ENCODE measurements at places on chromosomes 2 and 18.

GRCh38 chr2:122105877-122106206 is 350.4 kb downstream of the TSN start:
- no peak for DNase-seq

GRCh38 chr2:105765415-105766299 is 20.9 kb downstream of the NCK2 start:
- DNase-seq, result no peak

DNA sequence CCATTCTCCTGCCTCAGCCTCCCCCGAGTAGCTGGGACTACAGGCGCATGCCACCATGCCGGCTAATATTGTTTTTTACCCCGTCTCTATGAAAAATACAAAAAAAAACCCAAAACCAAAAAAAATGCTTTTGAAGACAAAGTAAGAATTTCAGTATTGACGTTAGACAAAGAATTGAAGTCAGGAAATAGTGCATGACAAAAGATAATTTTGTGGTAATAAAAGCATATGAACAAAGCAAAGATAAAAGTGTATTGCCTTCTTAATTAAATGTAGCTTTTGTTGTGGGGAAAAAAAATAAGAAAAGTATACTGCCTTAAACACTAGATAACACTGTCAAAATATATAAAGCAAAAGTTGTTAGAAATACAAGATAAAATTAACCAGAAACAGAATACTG is 86.8 kb downstream of the ANKRD12 start:
- no peak for DNase-seq

GRCh38 chr2:1660656-1661640 is 83.4 kb downstream of the PXDN start:
- no peak for DNase-seq

DNA sequence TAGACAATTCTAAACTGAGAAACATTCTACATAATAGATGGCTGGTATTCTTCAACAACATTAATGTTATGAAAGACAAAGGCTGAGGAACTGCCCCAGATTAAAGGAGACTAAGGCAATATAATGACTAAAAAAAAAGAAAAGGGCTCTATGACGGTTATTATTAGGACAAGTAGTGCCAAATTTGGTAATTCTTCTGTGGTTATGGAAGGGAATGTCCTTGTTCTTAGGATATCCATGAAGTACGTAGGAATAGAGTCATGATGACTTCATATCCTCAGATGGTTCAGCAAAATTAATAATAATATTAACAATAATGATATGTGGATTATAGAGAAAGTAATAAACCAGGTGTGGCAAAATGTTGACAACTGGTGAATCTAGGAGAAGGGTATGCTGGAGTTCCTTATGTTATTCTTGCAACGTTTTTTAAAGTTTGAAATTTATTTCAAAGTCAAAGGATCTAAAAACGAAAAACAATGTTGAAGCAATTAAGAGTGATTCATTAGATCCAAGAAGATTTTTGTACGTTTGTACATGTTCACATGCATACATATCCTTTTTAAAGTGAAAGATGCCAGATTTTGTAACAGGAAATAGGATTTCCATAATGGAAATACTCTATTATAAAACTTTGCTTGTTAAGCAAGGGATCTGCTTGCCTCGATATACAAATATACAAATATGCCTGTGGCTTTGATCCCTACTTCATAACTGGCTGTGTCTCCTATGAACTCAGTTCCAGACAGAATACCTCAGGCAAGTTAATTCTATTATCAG is 27.7 kb upstream of the STRN start:
- DNase-seq, result no peak

- DNase-seq, result no peak
These were observed 30.7 kb downstream of the AMER3 start for GRCh38 chr2:130786076-130786475.

DNA sequence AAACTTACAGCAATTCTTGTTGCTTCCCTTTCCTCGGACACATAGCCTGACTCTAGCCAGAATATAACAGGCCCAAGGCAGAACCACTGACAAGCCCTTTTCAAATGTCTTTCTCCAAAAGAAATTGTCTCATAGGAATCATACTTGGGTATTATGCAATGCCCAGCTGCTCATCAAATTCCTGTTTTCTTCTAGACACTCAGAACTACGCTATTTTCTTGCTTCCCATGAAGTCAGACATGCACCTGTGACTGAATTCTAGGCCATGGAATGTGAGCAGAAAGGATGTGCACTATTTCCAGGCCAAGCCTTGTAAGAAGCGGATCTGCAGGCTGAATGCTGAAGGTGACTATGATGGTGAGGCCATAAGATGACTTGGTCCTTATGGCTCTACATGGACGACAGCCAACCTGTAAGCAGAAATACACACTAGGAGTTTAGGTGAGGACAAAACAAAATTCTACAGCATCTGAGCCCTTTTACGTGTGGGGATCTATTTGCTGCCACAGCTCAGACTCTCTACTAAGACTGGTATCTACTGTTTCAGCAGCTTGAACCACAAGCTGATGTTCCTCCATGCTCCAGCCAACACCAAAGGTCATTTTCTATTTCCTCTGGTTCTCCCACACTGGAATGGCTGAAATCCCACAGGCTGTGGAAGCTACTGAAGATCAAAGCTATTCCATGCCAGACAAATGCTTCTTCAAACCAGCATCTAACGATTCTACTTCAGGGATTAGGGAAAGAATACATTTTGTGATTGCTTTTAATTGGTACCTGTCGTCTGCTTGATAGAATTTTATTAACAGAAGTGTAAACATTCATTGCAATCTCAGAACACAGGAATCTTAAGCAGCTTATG is 378.7 kb downstream of the RBM43 start:
- no peak for DNase-seq

DNA sequence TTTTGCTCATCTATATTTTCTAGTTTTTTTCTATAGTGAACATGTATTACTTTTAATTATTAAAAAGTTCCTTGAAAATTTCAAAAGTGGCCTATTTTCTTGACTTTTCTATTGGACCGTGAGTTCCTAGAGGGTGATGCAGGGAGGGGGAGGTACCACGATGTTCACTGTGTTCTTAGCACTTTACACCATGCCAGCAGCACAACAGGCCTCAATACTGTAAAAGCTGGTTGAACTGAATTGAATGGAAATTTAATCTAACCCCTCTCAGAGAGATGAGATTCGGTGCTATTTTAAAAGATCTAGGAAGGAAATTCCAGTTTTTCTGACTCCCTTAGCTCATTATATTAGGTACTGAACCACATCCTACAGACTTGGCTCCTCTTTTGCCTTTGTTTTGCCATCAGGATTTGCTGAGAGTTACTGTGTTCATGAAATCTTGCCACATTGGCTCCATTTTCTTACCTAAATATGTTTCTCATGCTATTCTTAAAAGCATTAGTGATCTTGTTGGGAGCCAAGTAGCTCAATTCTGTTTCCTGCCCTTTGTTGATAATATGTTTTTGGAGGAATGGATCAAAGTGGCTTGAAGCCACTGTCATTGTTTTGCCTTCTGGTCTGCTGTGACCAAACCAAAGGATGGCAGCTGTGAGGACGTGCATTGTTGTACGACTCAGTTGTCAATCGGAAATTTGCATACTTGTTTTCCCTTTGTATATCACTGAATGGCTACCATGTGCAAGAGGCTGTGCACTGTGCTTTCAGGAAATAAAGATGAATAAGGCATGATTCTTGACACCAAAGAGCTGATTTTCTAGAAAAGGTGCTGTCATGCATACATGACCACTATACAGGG is 25.3 kb downstream of the MYO1B start:
- no peak for DNase-seq

DNA sequence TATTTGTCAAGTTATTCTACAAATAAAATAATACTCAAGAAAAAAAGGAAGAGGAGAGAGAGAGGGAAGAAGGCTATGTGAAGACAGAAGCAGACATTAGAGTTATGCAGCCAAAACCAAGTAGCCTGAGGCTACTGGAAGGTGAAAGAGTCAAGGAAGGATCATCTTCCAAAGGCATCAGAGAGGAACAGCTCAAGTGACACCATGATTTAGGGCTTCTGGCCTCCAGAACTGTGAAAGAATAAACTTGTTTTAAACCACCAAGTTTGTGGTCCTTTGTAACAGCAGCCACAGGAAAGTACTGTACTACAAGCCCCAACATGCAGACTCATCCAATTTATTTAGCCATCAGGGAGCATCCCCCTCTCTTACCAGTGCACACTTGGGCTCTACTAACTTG is 788.5 kb upstream of the LRRTM1 start:
- DNase-seq, result no peak

DNA sequence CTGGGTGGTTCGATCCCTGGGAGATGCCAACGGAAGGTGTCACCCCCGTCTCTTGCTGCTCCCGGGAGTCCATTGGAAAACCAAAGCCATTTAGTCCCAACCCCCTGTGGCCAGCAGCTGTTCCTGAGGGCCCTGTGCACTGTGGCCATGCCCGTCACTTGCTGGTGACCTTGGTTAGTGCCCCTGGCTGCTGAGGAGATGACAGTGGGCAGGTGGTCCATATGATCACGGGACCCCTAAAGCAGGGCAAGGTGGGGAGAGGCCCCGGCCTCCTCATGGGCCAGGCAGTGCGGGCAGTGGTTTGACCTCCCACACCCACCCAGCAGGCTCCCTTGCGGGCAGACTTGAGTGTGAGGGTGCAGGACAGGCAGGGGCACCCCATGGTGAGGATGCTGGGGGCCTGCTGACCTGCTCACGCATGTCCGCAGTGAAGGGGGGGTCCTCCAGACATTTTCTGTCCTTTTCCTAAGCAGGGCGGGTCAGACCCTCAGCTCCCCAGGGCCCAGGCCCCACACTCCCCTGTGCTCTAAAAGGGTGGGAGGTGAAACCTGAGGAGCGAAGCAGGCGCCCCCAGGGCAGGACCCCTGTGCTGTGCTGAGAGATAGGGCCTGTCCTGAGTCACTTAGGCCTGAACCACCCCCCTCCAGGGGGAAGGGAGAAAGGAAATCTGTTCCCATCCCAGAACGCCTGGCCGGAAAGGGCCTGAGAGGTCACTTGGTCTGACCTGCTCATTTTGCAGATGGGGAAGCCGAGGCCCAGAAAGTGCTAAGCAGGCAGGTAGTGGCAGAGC is 6.8 kb downstream of the ITM2C start:
- no peak for DNase-seq

DNA sequence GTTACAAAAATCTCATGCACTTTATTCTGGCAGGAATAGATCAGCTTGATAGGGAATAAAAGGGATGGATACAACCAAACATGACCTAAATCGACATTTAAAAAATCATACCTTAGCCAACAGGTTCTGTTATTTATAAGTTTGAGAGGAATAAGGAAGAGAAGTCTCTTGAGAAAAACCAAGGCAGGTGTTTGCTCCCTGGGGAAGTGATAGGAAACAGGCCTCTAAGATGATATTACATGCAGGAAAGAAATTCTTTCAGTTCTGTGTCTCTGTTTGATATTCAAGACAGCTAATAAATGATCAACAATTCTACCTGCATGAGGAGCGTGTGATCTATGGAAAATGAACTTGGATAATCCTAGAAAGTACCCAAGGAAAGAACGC is 184.8 kb upstream of the ZEB2 start:
- no peak for DNase-seq

GRCh38 chr2:119311371-119311770 is 55.3 kb downstream of the C2orf76 start:
- no peak for DNase-seq

DNA sequence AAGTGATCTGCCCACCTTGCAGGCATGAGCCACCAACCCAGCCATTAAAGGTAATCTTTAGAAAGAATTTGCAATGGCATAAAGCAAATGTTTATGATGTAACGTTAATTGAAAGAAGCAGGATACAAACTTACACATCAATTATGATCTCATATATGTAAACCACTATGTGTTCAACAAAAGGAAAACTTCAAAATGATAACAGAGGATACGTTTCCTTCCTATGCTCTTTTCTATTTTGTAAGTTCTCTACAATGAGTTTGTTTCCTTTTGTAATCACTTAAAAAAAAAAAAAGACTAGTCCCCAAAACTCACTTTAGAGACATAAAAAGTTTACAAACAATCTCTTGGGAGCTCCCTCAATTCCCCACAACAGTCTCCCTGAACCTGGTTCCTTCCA is 1.4 kb downstream of the C2orf81 start:
- no peak for DNase-seq

DNA sequence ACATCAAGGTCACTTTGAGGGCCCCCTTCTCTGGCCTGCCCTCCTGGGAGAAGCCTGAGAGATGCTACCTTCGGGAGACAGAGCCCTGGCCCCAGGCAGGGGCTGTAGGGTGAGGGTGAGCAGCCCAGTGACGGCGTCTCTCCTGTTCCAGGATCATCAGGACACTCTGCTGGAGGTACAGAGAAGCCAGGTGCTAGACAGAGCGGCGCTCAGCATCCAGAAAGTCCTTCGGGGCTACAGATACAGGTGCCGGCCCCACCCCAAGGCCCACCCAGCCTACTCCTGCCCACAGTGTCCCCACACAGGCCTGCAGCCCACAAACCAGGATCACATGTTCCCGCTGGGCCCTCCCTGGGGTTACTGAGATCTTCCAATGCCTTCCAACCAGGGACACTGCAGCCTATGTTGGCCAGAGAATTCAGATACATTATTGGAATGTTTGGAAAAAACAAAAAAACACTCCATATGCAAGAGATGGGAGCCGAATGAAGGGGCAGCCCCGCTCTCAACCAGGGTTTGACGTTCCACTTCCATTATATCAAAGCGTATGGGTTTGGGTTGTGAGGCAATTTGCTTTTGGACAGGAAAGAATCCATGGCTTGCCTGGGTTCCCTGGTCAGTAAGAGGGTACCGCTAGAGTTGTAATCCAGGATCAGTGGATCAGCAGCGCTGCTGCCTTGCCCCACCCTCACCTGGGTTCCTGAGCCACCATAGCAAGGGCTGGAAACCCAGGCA is 49.5 kb upstream of the GPR17 start:
- DNase-seq, result no peak

- no peak for DNase-seq
These were observed 265.2 kb upstream of the CXCR4 start for GRCh38 chr2:136383167-136383566.

DNA sequence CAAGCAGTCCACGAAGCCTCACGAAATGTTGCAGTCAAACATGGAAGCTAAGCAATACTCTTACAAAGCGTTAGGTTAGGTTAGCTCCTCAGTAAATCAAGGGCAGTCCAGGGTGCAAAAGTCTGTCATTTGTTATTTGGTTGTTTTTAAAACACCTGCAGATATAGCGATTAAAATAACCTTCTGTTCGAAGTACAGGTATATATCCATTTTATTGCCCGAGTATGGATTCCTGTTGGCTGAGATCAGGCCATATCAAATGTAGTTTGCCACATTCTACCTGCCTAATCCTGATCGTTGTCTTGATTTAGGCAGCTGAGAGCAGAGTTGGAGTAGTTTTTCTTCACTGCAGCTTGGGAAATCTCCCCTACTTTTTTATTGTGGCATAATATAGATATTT is 99.5 kb upstream of the EPB41L3 start:
- no peak for DNase-seq
